ENCODE measurements at places on chromosomes 16 and 17. TPM values are rescaled to one million over a fixed set of nuclear protein-coding genes. Genes with fewer than 3 reads are reported as not detected.

GRCh38 chr17:40857535-40857934 lies 9.5 kb downstream of the KRT12 start:
- no peak for DNase-seq

- no peak for DNase-seq
These were observed 9.3 kb upstream of the USP7 start for GRCh38 chr16:8972843-8973586.

DNA sequence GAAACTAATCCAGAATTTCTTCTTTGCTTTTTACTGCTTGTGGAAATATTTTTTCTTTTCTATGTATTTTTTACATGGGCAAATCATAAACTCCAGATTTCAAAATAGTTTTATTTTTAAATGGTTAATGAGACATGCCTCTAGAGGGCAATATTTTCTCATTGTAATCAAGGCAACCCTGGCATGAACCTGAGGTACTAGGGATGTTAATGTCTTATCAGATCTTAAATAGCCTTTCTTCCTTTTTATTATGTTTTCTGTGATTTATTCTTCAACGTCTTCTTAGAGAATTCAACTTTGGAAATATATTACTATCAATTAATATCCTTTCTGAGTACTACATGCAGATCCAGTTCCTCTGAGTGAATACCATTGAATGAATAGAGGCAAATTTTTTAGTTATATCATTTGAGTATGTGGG lies 324.7 kb downstream of the BCAS3 start:
- no peak for DNase-seq

DNA sequence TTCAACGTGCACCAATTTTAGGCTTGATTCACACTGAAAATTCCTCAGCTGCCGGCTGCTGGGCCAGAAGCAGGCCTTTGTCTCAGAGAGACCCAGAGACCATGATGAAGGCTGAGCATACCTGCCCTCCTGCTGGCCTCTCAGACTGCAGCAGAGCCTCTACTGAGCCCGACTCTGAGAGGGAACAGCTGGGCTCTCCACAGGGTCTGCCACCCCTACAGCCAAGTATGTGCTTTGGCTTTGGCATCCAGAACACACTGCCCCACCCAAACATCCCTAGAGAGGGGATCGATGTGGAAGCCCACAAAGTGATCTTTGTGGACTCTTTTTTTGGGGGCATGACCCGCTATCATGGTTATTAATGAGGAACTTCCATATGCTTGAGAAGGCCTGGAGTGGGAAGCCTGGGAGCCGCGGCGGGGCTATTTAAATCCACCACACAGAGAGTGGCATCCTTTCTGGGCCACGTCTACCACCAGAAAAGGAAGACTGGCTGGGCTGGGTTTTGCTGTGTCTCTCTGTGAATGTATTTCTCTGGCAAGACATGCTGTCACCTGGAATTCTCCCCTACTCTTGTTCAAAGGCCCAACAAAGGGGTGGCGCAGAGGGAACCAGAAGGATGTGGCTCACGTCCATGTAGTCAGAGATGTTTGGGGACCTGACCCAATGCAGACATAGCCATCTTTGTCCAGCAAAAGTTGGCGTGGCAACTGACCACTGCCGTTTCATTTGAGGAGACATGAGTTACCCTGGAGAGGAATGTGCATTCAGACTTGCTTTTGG lies 69.3 kb downstream of the GNAO1 start:
- DNase-seq: no peak

DNA sequence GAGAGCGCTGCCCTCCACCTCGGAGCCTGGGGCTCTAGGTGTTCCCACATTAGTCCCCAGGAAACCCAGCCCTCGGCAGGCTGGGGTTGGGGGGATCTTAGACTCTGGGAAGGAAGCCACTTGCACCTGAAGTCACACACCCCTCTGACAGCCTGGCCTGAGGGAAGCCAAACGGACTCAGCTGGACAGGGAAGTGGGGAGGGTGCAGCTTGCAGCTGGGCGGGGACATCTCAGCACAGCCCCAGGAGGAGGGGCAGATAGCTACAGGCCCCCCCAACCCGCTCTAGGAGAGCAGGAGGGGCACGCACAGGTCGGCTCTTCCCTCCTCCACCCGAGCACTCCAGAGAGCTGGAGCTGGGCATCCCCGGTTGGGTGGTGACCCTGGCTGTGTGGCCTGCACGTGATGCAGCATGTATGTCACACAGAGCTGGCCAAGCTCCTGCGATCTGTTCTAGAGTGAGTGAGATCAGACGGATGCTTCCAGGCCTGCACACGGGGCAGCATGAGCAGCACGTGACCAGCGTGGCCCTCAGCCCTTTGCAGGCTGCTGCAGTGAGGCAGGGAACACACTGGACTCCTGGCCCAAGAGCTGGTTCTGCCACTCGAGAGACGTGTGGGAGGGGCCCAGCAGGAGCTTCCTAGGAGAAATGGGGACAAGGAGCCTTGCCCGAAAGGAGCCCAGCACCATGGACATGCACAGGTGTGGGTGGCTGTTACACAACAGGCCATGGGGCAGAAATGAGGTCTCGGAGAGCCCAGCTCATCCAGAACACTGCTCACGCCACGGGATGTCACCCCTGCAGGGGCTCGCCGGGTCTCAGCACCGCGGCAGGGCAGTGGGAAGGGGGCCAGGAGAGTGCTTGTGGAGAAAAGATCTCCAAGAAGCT lies 15.4 kb downstream of the KIFC3 start:
- no peak for DNase-seq

DNA sequence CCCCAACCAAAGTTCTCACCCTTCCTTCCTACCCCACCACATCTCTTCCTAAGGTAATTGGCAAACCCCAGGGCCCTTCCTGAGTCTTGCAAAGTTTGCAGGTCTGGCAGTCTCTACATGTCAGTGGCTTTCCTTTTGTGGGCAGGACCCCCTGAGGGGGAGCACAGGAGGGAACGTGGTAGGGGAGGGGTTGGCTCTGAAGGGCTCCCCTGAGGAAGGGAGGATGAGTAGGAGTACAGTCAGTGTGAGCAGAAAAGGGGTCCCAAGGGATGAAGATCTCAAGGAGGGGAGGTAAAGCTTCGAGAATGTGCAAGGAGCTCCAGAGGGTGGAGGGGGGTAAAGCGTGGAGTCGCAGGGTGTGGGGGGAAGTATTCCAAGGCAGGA lies 206.9 kb downstream of the RAB11FIP4 start:
- DNase-seq: no peak

GRCh38 chr16:48434653-48435317 lies 49.6 kb upstream of the SIAH1 start:
- DNase-seq: no peak

DNA sequence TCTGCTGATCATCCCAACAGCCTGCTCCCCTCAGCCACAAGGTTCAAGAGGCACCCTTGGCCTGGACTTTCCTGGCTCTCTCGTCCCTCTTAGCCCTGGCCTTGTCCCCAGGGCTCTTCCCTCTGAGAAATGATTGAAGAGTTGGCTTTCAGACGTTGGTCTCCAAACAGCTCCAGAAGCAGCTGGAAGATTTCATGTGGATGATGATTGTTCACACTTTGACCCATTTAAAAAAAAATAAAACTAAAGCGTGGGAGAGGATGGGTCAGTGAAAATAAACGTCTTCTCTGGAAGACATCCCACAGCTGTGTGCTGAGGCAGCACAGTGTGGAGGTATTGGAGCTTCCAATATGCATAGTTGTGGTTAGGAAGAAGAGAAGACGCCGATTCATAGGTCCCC lies 54.7 kb upstream of the CDH11 start:
- DNase-seq: peak; percentile 26

- no peak for DNase-seq
These were observed 732.5 kb downstream of the KCNJ2 start for GRCh38 chr17:70901870-70902269.

DNA sequence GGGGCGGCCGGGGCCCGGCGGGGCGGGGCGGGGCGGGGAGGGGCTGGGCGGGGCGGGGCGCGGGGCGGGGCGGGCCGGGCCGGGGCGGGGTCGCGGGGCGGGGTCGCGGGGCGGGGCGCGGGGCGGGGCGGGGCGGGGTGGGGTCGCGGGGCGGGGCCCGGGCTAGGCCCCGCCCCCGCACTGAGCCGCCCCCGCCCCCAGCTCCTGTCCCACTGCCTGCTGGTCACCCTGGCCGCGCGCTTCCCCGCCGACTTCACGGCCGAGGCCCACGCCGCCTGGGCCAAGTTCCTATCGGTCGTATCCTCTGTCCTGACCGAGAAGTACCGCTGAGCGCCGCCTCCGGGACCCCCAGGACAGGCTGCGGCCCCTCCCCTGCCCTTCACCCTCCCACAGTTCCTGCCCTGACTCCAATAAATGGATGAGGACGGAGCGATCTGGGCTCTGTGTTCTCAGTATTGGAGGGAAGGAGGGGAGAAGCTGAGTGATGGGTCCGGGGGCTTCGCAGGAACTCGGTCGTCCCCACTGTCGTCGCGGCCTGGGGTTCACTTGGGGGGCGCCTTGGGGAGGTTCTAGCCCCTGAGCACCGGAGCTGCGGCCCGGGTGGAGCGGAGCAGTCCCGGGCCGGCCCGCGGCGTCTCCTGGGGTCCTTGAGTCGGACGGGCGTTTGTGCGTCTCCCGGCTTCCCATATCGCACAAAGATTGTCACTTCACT lies 795 bp upstream of the HBM start:
- no peak for DNase-seq

DNA sequence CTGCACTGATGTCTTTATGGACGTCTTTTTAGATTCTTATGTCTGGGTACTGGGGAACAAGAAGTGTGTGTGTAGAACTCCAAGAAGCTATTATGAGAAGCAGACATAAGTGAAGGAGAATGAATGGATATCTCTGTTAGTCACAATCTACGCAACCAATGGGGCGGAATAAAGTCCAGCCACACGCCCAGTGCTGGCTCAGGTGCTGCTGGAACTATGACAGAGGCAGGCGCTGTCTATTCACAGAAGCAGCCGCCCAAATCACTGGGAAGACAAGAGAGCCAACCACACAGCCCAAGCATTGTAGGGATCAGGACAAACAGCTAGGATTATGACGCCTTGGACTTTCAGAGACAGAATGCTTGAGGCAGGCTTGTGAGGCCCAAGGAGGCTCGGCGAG lies 43.9 kb upstream of the ICAM2 start:
- DNase-seq: peak; percentile 72

- DNase-seq: no peak
These were observed 87.3 kb downstream of the C16orf78 start for GRCh38 chr16:49460786-49461470.

DNA sequence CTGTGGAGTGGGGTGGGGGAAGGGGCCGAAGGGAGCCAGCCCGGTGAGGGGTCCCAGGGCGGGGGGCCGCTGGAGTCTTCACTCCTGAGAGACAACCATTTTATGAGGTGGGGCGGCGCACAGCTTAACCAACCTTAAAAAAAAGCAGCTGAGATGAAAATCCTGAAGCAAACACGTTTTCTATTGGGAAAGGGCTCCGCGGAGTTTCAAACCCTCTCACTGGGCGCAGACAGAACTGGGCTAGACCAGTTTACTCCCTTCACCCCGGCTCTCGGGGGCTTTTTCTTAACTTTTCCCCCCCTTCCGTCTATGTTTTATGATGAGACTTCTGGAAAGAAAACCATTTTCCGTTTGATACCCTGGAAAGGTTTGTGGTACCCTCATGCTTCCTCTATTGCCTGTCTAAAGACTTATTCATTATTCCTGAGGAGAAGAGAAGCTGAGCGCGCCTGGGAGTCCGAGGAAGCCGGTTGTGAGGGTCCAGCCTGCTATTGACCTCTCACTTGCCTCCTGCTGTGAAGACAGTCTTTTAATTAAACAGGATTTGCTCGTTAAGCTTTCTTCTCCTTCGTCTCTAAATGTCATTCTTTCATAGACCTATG lies 482 bp upstream of the SSH2 start:
- peak; percentile 28 for DNase-seq

- no peak for DNase-seq
These were observed 351.2 kb downstream of the C16orf95 start for GRCh38 chr16:86965840-86966550.

- no peak for DNase-seq
These were observed 21.9 kb upstream of the NKD1 start for GRCh38 chr16:50526249-50526648.

DNA sequence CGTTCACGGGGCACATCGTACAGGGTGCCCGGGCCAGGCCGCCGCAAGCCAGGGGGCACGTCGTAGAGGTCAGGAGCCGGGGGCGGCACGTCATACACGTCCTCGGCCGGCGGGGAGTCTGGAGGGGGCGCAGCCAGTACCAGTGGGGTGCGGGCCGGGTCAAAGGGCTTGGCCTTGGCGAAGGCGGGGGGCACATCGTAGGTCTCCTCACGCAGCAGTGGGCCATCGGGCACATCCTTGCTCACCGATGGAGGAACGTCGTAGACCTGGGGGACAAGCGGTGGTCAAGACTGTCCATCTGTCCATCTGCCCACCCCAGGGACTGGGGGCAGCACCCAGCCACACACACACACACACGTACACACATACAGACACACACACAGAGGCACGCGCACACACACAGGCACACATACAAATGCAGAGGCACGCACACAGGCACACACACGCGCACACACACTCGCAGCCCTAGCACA lies 15.7 kb downstream of the BCAR1 start:
- DNase-seq: no peak

KRTAP4-6 gene
- not detected for total RNA-seq

HP gene
- not detected for total RNA-seq

KCNJ12 gene
- 2.5 TPM for total RNA-seq

TMIGD1 gene
- 255 TPM for total RNA-seq

MSL1 gene
- total RNA-seq: 77.4 TPM

SLC47A1 gene
- 1.2 TPM for total RNA-seq
